ACHN (cell line): ENCODE measurements at places on chromosomes 16 and 17.
A peak's percentile ranks its signal among the peaks of the same experiment; 100 is the strongest.

GRCh38 chr17:76142039-76142584 is 1.1 kb upstream of the FOXJ1 start:
- no peak for DNase-seq

DNA sequence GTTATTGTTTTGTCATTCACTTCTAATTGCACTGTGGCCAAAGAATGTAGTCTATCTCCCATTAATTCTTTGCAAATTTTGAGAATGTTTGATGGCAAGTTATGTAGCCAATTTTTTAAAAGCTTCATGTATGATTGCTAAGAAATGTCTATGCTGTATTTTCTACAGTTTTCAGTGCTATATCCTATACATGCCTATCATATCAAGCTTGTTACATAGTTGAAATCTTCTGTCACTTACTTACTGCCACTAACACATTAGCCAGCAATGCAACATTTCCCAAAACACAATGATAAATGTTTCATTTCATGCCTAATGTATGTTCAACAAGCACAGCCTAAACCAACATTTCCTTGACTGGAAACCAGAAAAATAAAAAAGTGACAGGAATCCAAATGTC is 292.4 kb upstream of the AXIN2 start:
- DNase-seq, result no peak

DNA sequence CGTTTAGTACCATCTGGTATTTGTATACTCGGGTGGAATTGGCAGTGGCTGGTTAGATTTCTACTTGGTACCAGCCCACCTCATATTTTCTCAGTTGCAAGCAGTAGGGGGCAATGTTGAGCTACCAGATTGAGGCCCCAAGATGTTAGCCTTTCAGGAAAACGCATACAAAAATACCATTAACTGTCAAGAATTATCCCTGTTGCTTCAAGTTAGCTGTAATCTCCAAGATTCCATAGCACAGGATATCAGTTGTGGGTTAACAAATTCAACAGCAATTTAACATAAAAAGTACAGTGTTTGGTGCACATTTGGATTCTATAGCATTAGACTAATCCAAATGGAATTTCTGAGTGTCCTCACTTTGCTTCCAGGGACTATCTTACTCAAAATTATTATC is 188.2 kb downstream of the FTO start:
- DNase-seq, result peak; percentile 64

- peak; percentile 58 for DNase-seq
Observed at GRCh38 chr17:47265983-47266541, 12.4 kb downstream of the ITGB3 start.

DNA sequence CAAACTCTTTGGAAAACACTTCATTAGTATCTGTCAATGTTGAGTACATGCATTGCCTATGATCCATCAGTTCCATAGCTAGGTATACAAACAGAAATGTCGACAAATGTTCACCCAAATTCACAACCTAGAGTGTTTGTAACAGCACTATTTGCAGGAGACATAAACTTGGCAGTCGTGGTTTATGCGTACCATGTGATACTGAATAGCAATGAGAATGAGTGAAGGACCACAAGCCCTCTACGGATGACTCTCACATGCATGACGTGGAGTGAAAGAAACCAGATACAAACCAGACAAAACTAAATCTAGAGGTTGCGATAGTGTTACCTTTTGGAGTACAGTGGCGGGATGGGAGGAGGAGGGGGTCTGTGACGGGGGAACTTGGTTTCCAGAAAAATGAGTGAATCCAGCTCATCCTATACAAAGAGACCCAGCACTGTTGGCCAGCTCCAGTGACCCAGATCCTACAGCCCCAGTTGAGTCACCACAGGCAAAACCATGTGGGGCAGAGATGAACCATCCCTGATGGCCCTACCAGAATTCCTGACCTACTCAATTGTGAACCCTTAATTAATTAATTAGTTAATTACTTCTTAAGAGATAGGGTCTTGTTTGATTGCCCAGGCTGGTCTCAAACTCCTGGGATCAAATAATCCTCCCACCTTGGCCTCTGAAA is 15.9 kb upstream of the ULK2 start:
- DNase-seq, result no peak

DNA sequence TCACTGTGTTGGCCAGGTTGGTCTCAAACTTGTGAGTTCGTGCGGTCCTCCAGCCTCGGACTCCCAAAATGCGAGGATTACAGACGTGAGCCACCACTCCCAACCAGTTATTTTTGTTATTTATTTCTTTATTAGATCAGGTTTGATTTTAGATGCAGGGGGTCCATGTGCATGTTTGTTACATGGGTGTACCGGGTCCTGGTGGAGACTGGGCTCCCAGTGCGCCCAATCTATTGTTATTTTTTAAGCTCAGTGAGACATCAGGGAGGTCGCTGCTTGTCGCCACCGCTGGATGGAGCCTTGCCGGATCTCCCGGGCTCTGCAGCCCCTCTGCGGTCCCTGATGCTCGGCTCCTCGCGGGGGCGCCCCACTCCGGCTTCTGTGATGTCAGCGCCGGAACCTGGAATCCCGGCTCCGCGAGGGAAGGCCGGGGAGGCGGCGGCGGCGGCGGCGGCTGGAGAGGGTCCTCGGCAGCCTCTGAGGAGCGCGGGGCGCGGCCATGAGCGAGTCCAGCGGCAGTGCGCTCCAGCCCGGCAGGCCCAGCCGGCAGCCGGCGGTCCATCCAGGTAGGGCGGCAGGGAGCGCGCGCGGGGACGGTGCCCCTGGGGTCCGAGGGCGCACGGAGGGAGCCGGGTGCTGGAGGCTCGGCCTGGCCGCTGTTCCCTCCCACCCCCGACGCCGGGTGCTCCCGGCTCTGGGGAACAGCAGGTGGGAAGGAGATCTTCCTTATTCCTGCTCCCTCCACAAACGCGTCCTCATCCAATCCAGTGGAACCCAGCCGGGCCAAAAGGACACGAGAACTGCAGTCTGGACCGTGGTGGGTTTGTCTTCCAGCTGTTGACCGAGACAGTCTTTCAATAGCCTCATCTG is at the start of gene TMC7:
TMC7 (plus strand) TSS at position 370 of the 870 bp plus-strand sequence; CDS start at position 500, 130 bp downstream.
- peak; percentile 93 for DNase-seq

DNA sequence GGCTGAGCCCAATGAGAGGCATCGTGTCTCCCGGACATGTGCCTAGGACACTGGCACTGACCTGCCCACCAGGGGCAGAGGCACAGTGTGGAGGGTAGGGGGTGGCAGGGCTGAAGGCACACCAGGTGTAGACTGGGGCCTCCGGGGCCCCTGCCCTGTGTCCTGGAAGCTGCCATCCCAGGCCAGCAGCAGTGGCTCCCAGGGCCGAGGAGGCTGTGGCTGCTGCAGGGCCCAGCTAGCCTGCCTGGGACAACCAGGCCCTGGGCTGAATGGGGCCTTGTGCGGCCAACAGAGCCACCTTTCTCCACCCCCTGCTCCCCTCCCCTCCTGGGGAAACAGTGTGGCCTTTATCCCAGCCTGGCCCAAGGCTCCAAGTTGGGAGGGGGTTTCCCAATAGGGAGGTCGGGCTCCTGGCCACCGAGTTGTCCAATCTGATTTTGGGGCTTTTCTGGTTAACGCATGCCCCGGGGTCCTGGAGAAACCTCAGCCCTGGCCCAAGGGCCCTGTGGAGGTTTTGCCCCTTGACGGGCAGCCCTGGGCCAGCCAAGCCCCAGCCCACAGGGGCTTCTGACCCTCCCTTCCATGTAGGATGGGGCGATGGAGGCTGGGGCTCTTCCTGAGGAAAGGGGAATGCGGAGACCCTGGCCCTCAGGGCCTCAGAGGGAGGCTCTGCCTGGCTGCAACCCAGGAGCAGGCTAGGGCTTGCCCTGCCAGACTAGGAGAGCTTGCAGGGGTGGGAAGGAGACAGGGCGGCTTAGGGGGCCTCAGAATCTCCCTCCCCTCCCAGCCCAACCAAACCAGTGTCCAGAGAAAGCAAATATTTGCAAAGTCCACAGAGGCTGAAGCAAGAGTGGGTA is 4.2 kb downstream of the MTSS2 start:
- DNase-seq, result no peak

GRCh38 chr17:55903028-55903690 is 152.3 kb downstream of the PCTP start:
- DNase-seq, result no peak

DNA sequence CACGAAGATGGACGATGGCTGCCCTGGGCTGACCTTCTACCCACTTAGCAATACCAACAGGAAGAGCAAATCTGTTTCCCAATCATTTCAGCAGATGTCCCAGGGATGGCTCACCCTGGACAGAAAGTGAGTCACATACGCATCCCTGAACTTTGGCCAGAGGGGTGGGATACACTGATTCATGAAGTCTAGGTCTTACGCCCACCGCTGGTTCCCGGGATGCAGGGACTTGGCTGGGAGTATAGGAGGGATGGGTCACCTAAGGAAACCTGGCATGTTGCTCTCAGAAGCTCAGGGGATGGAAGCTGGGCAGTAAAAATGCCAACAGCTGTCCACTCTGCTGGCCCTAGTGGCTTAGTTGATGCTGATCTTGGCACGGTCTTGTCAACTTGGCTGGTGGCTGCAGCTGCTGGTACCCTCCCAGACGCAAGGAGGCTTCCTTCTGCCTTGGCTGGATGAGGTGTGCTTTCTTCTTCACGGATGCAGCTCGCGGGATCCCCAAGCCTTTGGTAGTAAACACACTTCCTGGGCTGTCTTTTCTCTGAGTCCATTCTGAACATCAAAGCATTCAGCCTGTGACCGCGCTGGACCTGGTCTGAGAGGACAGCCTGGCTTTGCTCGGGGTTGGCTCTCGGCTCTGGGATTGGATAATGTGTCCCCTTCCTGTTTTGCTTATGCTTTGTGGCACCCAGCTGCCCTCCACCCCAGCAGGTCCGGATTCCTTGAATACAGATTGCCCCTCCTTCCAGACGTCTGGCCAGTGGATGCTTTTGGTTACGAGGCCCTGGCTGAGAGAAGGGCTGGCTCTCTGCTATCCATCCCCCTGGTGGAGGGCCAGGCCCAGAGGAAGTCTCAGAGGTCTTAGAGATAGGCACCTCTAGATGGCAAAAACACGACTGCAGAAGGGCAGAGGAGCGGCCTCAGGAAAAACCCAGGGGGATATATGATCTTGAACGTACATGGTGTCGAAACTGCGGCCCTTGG is 71.5 kb downstream of the RAP1GAP2 start:
- DNase-seq, result no peak

DNA sequence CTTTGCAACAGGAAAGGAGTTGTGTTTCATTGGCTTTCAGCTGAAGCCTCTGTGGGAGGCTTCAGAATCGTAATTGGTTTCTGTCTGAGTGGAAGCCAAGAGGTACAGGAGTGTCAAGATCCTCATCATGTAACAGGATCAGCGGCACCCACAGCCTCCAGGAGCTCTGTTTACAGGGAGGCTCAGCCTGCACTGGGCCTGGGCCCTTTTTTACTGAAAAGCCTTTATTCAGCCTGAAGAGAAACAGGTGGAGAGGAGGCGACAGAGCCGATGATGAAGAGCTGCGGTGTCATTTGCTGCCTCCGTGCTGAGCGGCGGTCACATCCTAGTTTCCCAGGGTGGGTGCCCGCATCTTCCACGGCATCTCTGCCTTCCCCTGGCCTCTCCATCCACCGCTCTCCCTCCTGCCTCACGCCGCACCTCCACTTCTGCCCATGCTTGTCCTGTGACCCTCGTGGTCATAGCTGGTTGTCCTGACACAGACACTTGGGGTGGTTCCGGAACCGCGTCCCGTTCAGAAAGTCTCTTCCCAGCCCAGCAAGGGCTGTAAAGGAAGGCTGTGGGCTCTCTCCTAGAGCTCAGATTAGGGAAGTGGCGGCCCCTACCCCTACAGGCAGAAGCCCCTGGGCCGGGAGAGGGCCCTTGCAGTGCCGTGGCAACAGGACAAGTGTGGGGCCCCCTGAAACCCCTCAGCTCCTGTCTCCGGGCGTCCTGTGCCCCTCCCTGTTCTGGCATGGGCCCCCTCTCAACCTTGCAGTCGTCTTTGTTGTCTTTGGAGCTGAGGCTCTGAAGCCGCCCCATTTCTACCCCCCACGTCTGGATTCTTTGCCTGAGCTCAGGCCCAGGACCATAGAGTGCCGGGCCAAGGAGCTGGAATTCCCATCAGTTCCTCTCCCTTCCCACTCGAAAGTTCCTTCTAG is 53.9 kb upstream of the CHMP6 start:
- DNase-seq, result no peak

DNA sequence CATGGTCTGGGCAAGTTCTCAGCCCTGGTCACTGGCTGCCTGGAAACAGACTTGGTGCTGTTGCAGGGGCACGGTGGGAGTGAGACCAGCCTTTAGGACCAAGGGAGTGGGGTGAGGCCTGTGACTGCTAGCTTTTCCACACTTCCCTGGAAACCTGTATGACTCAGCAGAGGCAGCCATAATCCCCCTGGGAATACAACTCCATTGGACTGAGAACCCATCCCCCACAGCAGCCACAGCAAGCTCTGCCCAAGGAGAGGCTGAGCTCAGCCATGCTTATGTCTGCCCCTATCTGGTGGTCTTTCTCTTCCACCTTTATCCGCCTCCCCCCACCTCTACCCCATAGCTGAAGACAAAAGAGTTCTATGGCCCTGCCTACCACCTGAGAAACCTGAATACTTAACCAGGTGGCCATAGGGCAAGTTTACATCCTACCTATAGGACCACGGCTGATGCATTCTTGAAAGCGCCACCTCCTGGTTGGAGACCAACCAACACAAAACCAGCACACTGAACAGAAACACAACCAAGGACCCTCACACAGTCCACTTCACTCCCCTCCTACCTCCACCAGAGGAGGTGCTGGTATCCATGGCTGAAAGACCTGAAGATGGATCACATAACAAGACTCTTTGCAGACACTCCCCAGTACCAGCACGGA is 816.2 kb upstream of the SOX9 start:
- no peak for DNase-seq

DNA sequence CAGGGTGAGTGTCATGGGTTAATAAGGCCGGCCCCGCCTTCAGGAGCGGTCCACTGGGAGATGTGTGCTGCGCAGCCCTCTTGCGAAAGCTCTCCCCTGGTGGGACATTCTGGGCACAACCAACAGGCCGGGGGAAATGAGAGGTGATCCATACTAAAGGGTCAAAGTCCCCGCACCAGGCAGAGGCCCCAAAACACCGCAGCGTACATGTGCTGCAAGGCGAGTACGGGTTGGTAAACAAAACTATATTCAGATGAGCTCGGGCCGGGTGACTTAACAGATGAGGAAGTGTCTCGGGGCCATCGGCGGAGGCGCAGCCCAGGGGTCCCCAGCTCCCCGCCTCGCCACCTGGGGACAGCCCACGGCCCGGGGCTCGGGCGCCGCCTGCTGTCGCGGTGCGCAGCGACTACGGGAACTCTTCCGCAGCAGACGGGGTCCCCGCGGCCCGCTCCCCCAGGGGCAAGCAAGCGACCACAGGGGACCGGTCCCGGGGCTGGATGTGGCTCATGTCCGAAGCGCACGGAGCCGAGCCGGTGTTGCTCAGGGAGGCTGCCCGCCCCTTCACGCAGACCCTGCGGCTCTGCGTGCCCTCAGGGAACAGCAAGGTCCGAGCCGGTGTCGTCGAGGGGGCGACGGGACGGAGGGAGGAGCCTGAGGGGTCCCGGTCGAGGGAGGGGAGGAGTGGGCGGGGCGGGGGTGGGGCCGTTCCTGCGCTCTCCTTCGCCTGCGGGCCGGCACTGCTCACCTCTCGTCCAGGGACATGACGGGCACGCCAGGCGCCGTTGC is at the start of gene RAB37:
RAB37 (plus strand) TSS at position 744 of the 786 bp plus-strand sequence; CDS start at position 761, 17 bp downstream.
- no peak for DNase-seq
